Uterus (tissue), 4 donors: ENCODE measurements at places on chromosomes 13 and 19.

DNA sequence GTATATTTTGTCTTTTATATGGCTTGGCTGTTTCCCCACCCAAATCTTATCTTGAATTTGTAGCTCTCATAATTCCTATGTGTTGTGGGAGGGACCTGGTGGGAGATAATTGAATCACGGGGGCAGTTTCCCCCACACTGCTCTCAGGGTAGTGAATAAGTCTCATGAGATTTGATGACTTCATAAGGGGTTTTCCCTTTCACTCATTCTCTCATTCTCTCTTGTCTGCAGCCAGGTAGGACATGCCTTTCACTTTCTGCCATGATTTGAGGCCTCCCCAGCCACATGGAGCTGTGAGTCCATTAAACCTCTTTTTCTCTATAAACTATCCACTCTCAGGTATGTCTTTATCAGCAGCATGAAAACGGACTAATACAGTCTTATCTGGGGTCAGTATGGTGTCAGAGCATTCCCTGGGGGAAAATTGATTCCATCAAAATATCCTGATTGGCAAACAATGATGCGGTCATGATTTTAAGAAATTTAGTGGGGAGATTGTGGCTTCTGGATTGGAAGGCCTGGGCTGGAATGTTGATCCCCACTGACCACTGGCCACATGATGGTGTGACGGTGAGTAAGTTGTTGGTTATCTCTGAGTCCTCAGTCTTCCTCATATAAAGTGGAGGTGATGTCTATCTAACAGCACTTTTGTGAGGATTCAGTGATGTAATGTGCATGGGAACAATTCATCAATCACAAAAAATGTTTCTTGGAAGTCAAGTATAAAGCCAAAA lies 27.5 kb upstream of the ANKRD10 start:
- DNase-seq, result no peak

GRCh38 chr13:42345367-42345766 lies 73.4 kb downstream of the AKAP11 start:
- no peak for DNase-seq

DNA sequence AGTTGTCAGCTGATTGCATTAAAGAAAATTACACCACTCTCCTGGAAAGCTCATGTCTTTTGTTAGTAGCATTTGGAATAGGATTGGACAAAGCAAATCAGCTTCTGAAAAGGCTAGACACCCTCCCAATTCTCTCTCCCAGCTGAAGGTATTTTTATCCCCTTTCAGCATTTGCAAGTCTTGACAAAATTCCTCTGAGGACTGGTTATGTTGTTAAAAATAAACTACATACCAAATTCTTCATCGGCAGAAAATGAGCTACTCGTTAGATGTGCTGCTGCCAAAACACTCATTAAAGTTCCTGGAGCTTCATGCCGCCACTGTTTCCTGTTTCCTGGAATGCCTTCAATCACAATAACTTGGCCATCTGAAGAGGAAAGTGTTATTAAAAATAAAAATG lies 37.1 kb downstream of the UTP14C start:
- no peak for DNase-seq

DNA sequence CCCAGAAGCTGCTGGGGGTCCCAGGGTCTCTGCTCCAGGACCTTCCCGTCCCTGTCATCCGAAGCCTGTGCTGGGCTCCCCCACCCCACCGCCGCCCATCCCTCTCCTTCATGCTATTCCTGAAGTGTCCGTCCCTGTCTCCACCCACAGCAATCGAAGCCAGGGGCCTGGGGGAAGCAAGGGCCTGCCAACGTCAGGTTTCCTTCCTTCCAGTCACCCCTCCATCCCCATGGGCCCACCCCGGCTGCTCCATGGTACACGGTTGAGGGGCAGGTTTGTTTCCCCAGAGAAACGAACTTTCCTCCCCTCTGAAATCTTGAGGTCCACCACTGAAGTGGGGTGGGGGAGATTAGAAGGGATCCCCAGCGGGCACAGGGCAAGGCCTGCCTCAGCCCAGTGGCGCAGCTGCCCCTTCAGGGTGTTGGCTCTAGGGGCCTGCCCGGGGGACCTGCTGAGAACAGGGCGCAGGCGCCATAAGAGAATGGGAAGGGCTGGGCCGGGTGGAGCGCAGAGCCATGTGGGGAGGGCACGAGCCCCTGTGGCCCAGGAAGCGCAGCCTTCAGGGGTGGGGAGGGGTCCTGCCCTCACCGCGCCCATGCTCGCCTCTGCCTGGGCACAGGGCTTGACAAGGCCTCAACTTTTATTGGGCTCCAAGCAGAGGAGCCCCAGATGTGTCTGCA lies 16.1 kb downstream of the CEBPG start:
- DNase-seq, result no peak

- DNase-seq, result no peak
Observed at GRCh38 chr13:98688373-98688772, 64.1 kb downstream of the SLC15A1 start.

DNA sequence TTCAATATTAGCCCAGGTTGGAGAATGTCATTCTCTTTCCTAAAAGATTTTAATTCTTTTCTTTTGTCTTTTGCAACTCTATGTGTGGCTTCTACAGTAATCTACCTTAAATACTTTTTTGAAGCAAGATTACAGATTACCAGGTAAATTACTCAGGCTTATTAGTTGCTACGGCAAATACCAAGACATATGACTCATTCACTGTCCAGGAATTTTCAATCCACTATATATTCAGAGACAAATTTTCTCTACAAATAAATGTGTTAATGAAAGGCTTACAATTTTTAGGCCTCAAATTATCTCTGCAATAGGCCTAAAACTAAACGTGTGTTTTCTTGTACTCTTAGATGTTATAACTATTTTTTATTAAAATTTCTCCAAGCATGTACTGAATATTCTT lies 631.3 kb downstream of the DIAPH3 start:
- no peak for DNase-seq

- DNase-seq, result no peak
Observed at GRCh38 chr19:13115936-13116281, 631 bp downstream of the TRMT1 start.

DNA sequence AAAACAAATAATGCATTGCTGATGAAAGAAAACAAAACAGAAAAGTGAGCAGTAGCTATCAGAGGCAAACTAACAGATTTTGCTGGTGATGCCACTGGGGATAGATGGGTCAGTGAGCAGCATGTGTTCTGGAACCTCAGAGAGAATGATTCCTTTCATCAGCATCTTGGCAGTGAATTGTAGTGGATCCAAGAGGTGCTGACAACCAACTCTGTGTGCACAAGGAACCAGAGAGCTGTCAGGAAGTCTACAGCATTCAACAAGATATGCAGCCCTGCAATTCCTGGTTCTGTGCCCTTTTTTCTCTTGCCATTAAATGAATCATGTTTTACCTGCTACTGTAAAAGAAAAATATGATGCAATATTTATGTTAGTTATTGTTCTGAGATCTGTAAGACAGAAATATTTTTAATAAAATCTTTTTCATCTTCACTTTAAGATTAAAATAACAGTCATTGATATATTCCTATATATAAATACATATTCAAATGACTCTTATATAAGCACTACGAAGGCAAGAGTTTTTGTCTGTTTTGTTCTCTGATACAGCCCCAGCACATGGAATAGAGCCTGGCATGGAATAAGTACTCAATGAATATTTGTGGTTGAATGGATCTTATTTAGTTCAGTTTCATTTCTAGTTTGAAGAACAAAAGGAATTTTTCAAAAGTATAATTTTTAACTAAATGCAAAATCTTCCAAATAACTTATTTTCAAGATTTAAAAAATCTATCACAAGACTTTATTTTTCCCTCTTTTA lies 80.8 kb downstream of the FREM2 start:
- no peak for DNase-seq

DNA sequence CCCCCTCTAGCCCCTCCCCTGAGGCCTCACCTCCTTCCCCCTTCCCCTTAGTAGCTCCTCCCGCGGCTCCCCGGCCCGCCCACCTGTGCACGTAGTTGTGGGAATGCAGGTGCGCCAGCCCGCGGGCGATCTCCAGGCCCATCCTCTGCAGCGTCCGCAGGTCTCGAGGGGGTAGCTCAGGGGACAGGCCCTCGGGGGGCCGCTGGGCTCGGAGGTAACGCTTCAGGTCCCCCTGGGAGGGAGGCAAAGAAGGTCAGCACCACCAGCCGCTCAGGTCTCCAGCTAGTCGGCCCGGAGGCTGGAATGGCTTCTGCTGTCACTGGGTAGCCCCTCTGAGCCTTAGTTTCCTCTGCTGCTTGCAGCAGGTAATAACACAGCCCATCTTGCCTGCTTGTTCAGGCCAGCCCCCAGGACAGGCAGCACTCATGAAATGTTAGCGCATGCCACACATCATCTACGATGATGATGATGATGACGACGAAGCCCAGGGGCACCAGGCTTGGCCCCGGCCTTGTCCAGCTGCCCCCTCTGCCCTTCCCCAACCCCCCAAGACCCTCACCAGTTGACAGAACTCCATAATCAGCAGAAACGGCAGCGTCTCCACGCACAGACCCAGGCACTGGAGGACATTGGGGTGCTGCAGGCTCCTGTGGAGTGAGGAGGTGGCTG lies 9.2 kb downstream of the LMTK3 start:
- no peak for DNase-seq

- DNase-seq, result no peak
Observed at GRCh38 chr19:10209315-10209714, 14.6 kb upstream of the DNMT1 start.

DNA sequence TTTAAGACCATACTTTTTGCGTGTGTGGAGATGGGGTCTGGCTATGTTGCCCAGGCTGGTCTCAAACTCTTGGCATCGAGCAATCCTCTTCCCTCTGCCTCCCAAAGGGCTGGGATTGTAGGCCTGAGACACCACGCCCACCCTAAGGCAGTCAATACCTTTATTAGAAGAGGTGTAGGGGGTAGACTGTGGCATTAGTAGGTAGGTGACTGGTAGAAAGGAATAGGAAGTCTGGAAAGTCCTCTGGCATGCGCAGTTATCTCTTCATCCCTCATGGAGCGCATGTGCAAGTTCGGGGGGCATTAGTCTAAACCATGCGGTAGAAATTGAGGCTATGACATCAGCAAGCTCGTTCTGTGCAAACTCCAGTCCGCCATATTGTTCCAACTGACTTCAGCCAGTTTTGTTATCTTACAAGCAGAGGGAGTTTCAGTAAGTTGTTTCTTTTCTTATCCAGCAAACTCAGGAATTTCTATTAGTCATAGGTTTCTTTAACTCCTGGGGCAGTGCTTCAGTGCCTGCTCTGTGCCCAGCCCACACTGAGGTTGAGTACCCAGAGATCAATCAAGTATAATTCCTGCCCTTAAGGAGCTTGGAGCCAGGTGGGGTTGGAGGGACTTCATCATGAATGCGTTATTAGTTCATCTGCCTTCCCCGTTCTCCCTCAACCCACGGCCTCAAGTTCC lies 7.3 kb upstream of the RANBP3 start:
- no peak for DNase-seq

DNA sequence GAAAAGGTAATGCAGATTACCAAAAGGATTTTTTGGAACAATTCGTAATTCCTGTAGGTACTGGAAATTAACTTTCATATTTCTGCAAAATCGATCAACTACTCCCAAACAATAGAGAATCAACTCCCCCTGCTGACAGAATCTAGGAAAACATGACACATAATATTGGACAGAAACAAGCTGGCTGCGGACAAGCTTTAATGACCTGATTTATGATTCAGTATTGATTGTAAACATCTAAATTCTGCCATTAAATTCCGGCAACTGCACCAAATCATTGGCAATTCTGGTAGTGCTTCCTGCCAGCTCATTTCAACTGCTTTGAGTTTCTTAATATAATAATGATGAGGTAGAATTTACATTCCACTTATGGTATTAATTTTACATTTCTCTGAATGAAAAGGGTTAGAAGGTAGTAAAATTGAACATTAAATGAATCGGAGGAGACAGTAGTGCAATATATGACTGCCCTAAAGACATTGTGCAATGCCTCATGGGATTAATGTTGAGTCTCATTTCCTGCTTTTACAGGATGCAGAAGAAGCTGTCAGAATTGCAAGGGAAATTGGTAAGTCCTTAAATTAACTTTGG lies 146.5 kb downstream of the PCCA start:
- DNase-seq, result no peak

DNA sequence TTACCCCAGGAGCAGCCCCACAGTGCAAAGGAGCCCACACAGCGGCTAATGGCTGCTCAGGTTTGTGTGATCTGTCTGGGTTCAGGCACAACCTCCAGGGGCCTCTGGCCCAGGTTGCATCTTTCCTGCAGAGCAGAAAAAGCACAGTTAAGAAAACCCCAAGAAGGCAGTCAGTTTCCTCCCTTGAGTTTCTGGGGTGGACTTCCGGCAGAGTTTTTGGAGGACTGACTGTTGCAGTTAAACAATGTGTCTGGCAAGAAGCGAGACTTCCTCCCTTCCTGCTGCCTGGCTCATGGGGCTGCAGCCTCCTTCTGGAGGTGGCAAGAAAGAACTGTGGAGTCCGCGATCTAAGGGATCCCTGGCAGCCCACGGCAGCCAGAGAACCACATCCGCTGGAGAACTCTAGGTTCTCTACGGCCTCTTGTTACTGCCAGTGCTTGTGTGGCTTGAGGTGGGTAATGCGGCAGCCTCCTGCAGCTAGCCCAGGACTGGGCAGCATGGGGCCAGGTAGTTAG lies 114.4 kb downstream of the ZDHHC20 start:
- no peak for DNase-seq

GRCh38 chr19:6226444-6227155 lies 53.2 kb downstream of the MLLT1 start:
- DNase-seq, result no peak

- no peak for DNase-seq
Observed at GRCh38 chr19:10936661-10937084, 8.1 kb downstream of the TIMM29 start.

- DNase-seq, result no peak
Observed at GRCh38 chr13:23811366-23812062, 77.7 kb downstream of the MIPEP start.

DNA sequence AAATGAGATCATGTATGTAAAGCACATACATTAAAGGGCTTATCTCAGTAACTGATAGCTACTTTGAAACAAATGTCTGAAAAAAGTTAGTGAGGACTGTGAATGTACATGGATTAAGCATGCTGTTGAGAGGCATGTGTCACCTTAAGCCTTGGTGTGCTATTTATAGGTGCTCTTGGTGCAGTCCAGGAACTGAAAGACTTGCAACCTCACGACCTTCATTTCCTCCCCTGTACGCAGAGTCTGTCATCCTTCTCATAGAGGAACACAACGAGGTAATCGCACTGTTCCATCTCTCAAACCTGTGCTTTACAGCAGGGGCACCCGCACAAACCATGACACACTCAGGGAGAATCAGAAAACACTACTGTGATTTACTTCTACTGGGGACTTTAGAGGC lies 65.6 kb downstream of the UFM1 start:
- DNase-seq, result no peak

GRCh38 chr13:31801088-31801487 lies 61.8 kb downstream of the RXFP2 start:
- DNase-seq, result no peak

DNA sequence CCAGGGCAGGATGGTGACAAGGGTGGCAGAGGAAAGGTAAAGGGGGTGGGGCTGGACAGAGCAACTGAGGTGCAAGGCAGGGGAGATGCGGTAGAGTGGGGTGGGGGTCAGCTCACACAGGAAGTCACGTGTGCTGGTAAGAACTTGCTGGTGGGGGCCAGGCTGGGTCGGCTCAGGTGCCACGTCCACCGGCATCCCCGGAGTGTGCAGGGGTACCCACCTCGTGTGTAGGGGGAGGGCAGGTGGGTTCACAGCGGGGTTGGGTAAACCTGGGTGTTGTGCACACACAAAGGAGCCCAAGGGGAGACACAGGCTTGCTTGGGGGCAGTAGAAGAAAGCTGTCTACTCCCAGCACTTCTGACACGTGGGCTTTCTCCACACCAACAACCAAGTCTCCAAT lies 2.9 kb downstream of the ZNF835 start:
- DNase-seq, result no peak

- DNase-seq, result peak; percentile 46
Observed at GRCh38 chr13:33644581-33645543, 173.1 kb upstream of the RFC3 start.

- no peak for DNase-seq
Observed at GRCh38 chr13:26010487-26011207, 41.2 kb downstream of the SHISA2 start.
